ENCODE measurements at places on chromosomes 4 and X.

- DNase-seq, result no peak
Measured at GRCh38 chrX:108064613-108065012, 19.7 kb downstream of the VSIG1 start.

DNA sequence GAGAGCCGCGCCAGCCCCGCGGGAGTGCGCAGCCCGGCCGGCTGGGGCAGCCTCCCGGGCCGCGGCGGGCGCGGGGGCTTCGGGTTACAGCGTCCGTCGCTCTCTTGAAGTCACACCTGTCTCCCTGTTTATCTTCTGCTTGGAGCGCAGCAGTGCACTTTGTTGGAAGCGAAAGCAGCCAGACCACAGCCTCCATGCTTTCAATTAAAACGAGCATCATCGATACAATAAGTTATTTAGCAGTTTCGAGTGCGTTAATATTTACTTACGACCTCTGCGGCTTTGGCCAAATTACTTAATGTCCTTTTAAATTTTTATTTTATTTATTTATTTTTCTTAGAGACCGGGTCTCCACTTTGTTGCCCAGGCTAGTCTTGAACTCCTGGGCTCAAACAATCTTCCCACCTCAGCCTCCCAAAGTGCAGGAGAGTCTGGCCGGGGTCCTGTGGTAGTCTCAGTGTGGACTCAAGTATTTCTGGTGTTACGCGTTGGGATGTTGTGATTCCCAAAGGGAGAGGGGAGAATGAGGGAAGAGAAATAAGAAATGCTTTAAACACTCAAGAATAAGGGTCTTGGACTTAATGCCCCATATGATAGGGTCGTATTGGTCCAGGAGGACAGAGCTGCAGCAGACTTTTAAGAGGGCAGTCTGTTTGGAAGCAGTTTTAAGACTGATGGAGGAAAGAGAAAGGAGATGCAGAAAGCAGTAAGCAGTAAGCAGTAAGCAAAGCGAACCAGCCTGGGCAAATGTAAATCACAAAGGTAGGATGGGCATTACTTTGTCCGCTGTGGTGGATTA is 504 bp upstream of the PDLIM3 start:
- peak; percentile 62 for DNase-seq

DNA sequence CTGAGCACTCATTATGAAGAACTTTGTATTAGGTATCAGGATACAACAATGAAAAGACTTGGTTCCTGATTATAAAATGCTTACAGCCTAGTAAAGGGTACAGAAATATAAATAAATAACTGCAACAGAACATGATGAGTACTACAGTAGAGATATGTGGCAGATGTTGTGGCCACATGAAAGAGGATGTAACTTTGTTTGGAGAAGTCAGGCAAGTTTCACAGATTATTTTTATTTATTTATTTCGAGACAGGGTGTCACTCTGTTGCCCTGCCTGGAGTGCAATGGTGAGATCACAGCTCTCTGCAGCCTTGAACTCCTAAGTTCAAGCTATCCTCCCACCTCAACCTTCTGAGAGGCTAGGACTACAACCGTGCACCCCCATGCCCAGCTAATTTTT is 15.8 kb upstream of the UBE2K start:
- DNase-seq, result no peak

- DNase-seq, result no peak
Measured at GRCh38 chr4:116724249-116724648, 361.1 kb downstream of the TRAM1L1 start.

Data from NCI-H748 treated with DMSO at 0.1 percent for 48 hours (cell line).